Stomach (tissue), 19 donors: ENCODE measurements at places on chromosomes 3 and 15. TPM values are rescaled to one million over a fixed set of nuclear protein-coding genes. Genes with fewer than 3 reads are reported as not detected.

Gene SLC35G2
- total RNA-seq, result 2.0 TPM

Gene SLC51B
- not detected for total RNA-seq

Gene TOMM70
- total RNA-seq, result 37.1 TPM

DNA sequence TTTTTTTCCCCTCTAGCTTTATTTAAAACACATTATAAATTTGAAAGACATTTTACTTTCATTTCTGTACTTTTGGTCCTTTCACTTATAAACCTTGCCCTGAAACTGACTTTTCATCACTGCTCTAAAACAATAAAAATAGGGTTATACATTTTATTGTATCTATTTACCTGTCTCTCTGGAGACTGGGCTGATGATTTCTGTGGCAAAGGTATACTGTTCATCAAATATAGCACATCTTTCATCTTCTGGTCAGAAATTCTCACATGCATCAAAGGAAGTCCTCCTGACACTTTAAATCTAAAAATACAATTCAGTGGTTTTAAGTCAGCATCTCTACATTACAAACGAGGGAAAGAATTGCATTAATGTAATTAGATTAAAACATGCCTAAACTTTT is 86.1 kb downstream of the VPS13C start:
- no peak overlapping the region for H3K27ac ChIP-seq
- DNase-seq, result no peak
- peaks cover 26% of the 10 kb centered on the region for H3K36me3 ChIP-seq
- H3K4me3 ChIP-seq, result no peak overlapping the region
- H3K27me3 ChIP-seq, result no peaks in the 10 kb centered on the region
- no peaks in the 10 kb centered on the region for H3K4me1 ChIP-seq
